CD8-positive, alpha-beta T cell (primary cell): ENCODE measurements at places on chromosomes 11 and 22.

GRCh38 chr11:93528252-93528651 lies 14.9 kb downstream of the SMCO4 start:
- no peak for DNase-seq

GRCh38 chr22:42188808-42189447 lies 58.3 kb upstream of the CYP2D6 start:
- no peak for DNase-seq

DNA sequence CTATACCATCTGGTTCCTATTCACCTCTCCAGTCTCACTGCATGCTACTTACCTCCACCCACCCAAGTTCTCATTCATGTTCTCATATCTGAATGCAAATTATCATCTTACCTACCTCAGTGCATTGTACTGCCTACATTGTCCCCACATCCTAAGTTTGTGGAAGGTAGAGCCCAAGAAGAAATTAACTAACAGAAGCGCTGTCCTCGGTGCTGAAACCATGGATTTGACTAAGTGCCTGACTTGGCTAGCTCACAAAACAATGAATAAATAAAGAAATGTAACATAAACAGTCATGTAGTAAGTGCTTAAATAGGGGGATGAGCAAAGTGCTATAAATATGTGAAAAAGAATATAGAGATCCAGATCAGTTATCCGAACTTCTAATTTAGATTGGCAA lies 63.2 kb downstream of the GRIA4 start:
- no peak for DNase-seq

- no peak for DNase-seq
Measured at GRCh38 chr11:82315093-82315492, 418.6 kb downstream of the FAM181B start.

DNA sequence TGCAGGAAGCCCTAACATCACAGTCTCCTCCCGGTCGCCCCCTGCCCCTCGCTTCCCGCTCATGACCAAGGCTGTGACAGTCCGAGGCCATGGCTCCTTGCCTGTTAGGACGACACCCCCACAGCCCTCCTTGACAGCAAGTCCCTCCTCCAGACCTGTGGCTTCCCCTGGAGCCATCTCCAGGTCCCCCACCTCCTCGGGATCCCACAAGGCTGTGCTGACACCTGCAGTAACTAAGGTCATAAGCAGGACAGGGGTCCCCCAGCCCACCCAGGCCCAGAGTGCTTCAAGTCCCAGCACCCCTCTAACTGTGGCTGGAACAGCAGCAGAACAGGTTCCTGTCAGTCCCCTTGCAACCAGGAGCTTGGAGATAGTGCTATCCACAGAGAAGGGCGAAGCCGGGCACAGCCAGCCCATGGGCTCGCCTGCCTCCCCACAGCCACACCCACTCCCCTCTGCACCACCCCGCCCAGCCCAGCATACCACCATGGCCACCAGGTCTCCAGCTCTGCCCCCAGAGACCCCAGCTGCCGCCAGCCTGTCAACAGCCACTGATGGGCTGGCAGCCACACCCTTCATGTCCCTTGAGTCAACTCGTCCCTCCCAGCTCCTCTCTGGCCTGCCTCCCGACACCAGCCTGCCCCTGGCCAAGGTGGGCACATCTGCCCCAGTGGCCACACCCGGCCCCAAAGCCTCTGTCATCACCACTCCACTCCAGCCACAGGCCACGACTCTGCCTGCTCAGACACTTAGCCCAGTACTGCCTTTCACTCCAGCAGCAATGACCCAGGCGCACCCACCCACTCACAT lies 63.2 kb downstream of the OTOG start:
- DNase-seq: no peak

GRCh38 chr11:121590772-121591404 lies 138.1 kb upstream of the SORL1-AS1 start:
- peak; percentile 15 for DNase-seq

- no peak for DNase-seq
Measured at GRCh38 chr11:99568808-99569207, 548.1 kb downstream of the CNTN5 start.
